Astrocyte (in vitro differentiated cells and primary cell): ENCODE measurements at places on chromosomes 13 and 19. TPM values are rescaled to one million over a fixed set of nuclear protein-coding genes. Genes with fewer than 3 reads are reported as not detected.
A peak's percentile ranks its signal among the peaks of the same experiment; 100 is the strongest.

GRCh38 chr19:8915997-8916396, 83.8 kb downstream of the MBD3L1 start:
- no peak for DNase-seq
- H3K4me1 ChIP-seq: no peaks in the 10 kb centered on the region
- no peak overlapping the region for H3K27ac ChIP-seq
- no peaks in the 10 kb centered on the region for H3K36me3 ChIP-seq

DNA sequence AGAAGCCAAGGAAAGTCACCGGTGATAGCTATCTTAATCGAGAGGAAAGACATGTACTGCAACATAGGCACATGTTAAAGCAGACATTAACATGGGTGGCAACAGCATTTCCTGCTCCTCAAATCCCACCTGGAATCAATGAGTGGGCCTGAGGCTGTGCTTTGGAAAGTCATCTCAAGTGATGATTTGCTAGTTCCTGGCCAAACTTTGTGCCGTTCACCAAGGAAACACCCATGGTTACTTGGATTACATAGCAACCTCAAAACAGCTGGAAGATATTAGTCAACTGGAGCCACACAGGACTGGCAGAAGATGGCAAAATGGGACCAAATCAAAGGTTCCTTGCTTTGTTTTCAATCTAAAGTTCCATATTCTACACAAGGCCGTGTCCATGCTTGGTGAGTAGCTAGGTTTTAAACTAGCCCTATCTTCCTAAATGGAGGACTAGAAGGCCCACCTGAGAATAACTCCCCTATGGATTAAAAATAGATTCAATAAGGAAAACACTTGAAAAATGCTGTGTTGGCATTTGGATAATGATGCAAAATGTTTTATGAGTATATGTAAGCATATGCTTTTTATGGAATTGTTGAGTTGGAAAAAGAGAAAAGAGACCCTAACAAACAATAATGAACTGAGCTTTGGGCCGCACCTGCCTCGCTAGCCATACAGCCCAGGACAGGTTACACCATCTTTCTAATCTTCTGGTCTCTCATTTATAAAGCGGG, 144.5 kb downstream of the RGCC start:
- H3K36me3 ChIP-seq: no peaks in the 10 kb centered on the region
- DNase-seq: no peak
- no peaks in the 10 kb centered on the region for H3K27me3 ChIP-seq
- H3K4me3 ChIP-seq: no peak overlapping the region
- no peak overlapping the region for H3K27ac ChIP-seq
- H3K4me1 ChIP-seq: peaks cover 6% of the 10 kb centered on the region

- H3K27ac ChIP-seq: no peak overlapping the region
- peaks cover 11% of the 10 kb centered on the region for H3K36me3 ChIP-seq
- H3K27me3 ChIP-seq: no peaks in the 10 kb centered on the region
Observed at GRCh38 chr19:47676811-47677210, 36.4 kb upstream of the EHD2 start.

DNA sequence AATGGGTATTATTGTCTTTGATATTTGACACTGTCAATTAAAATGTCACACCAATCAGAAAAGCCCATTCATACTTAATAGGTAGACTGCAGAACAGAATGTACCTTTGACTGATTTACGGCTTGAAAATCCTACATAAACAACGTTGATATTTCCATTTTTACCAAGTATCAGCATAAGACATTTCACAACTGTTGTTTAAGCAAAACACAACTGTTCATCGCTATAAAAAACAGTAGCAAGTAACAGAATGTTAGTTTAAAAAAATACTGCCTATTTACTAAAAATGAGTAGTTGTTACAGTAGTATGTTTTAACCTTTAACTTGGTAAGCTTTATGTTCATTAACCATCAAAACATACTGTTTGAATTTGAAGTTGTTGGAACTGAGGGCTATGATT, 1096.6 kb downstream of the PCDH17 start:
- no peaks in the 10 kb centered on the region for H3K4me1 ChIP-seq
- no peak overlapping the region for H3K4me3 ChIP-seq
- H3K27ac ChIP-seq: no peak overlapping the region

GRCh38 chr13:50831512-50831911, 12.0 kb downstream of the DLEU7 start:
- no peak overlapping the region for H3K4me3 ChIP-seq
- peaks cover 4% of the 10 kb centered on the region for H3K27me3 ChIP-seq
- no peaks in the 10 kb centered on the region for H3K36me3 ChIP-seq
- DNase-seq: peak; percentile 30
- no peak overlapping the region for H3K27ac ChIP-seq

DNA sequence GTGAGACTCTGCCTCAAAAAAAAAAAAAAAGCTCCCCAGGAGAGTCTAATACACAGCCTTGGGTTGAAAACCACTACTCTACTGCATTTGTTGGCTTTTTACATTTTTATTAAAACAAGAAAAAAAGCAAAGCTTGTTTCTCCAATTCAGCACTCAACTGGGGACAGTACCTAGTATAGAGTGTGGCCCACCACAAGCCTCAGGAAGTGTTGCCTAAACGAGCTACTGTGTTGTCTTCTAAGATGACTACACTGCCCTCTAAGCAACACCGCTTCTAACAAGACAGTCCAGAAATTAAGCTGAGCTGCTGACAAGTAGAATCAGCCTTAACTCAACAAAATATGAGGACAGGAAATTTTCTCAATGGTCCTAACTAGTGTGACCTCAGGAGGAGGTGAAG, 522.2 kb downstream of the FGF9 start:
- H3K27ac ChIP-seq: no peak overlapping the region
- no peaks in the 10 kb centered on the region for H3K27me3 ChIP-seq
- DNase-seq: no peak
- no peaks in the 10 kb centered on the region for H3K4me1 ChIP-seq
- no peaks in the 10 kb centered on the region for H3K36me3 ChIP-seq

- no peak for DNase-seq
- no peak overlapping the region for H3K27ac ChIP-seq
- no peaks in the 10 kb centered on the region for H3K4me1 ChIP-seq
- no peaks in the 10 kb centered on the region for H3K36me3 ChIP-seq
Observed at GRCh38 chr19:3618144-3618810, 8.3 kb downstream of the CACTIN start.

DNA sequence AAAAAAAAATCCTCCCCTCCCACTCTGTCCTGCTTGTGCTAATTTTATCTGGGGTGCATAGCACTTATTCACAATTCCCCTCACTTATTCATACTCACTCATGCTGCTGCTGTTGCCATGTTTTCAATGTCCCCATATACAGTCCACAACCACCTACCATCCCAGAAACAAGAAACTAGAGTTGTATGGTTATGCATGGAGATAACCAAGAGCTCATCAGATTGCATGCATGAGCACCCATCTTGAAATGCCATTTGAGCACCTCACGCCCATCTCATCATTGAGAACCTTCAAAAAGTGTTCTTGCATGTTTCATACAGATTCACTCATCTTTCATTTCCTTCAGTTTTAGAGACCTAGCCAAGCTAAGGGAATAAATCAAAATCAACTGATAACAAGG, 15.1 kb upstream of the N4BP2L2 start:
- no peaks in the 10 kb centered on the region for H3K4me1 ChIP-seq
- no peak overlapping the region for H3K4me3 ChIP-seq
- no peak for DNase-seq
- no peaks in the 10 kb centered on the region for H3K36me3 ChIP-seq

GRCh38 chr13:21371011-21371410, 88.1 kb downstream of the ZDHHC20 start:
- H3K27me3 ChIP-seq: no peaks in the 10 kb centered on the region
- H3K27ac ChIP-seq: no peak overlapping the region
- DNase-seq: no peak
- no peaks in the 10 kb centered on the region for H3K4me1 ChIP-seq

GRCh38 chr19:41548954-41549688, 26.8 kb upstream of the CEACAM21 start:
- H3K27me3 ChIP-seq: peaks cover 2% of the 10 kb centered on the region
- H3K4me3 ChIP-seq: no peak overlapping the region
- H3K36me3 ChIP-seq: no peaks in the 10 kb centered on the region

GRCh38 chr13:45534604-45535003, 69.9 kb downstream of the COG3 start:
- H3K27me3 ChIP-seq: no peaks in the 10 kb centered on the region
- no peak for DNase-seq
- H3K4me1 ChIP-seq: no peaks in the 10 kb centered on the region
- H3K36me3 ChIP-seq: peaks cover 46% of the 10 kb centered on the region

- H3K4me1 ChIP-seq: peaks cover 34% of the 10 kb centered on the region
- H3K27ac ChIP-seq: no peak overlapping the region
- H3K27me3 ChIP-seq: no peaks in the 10 kb centered on the region
- H3K36me3 ChIP-seq: no peaks in the 10 kb centered on the region
- peak overlapping the region; percentile 21 for H3K4me3 ChIP-seq
Observed at GRCh38 chr13:98571955-98572662, 4.8 kb downstream of the STK24 start.

GRCh38 chr19:50567052-50567841, 988 bp downstream of the LRRC4B start:
- H3K27ac ChIP-seq: no peak overlapping the region
- no peaks in the 10 kb centered on the region for H3K36me3 ChIP-seq

- DNase-seq: no peak
- H3K36me3 ChIP-seq: no peaks in the 10 kb centered on the region
- H3K4me3 ChIP-seq: no peak overlapping the region
- H3K27me3 ChIP-seq: no peaks in the 10 kb centered on the region
- H3K4me1 ChIP-seq: peaks cover 12% of the 10 kb centered on the region
Observed at GRCh38 chr19:1399745-1400144, 1.6 kb downstream of the GAMT start.

GRCh38 chr13:98389319-98389718, 187.6 kb downstream of the STK24 start:
- no peak overlapping the region for H3K4me3 ChIP-seq
- no peaks in the 10 kb centered on the region for H3K27me3 ChIP-seq
- H3K27ac ChIP-seq: no peak overlapping the region
- peaks cover 41% of the 10 kb centered on the region for H3K36me3 ChIP-seq
- DNase-seq: peak; percentile 18

DNA sequence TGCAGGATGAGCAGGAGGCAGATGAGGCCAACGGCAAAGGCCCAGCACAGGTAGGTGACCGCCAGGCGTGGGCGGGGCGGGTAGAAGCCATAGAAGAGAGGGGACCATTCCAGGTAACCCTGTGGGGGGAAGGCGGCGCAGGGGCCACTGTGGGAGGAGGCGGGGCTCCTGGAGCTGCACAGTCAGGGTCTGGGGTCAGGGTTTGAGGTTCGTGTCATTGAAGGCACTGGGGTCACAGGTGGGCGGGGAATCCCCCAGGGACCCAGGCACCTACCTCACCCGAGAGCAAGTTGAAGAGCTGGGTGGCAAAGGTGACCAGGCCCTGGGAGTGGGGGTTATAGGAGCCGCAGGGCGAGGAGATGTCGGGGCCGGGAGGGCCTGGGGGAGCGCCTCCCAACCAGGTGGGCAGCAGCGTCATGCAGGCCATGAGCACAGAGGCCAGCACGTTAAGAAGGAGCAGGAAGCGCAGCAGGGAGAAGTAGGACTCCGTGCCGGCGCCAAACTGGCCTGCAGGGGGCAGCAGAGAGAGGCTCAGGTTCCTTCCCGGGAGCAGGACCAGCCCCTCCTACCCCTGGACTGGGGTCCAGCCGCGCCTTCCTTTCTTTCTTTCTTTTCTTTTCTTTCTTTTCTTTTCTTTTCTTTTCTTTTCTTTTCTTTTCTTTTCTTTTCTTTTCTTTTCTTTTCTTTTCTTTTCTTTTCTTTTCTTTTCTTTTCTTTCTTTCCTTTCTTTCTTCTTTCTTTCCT, 4.6 kb downstream of the TMC4 start:
- no peaks in the 10 kb centered on the region for H3K27me3 ChIP-seq
- no peak overlapping the region for H3K4me3 ChIP-seq
- peaks cover 5% of the 10 kb centered on the region for H3K4me1 ChIP-seq
- DNase-seq: peak; percentile 45
- no peak overlapping the region for H3K27ac ChIP-seq

DNA sequence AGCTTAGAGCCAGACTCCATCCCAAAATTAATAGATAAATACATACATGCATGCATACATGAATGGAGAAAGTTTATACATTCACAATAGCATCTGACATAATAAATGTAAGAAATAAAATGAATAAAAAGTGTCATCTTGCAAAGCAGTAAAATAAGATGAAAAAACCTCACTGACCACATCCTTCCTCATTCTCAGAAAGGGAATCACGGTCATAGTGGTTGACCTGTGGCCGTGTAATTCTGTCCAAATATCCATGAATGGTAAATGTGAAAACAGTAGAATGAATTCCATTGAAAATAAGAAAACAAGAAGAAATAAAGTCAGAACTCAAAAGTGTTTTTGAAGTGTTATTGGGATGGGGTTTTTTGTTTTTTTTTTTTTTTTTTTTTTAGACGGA, 9.8 kb upstream of the CDC42EP5 start:
- H3K27ac ChIP-seq: no peak overlapping the region
- H3K27me3 ChIP-seq: no peaks in the 10 kb centered on the region

DNA sequence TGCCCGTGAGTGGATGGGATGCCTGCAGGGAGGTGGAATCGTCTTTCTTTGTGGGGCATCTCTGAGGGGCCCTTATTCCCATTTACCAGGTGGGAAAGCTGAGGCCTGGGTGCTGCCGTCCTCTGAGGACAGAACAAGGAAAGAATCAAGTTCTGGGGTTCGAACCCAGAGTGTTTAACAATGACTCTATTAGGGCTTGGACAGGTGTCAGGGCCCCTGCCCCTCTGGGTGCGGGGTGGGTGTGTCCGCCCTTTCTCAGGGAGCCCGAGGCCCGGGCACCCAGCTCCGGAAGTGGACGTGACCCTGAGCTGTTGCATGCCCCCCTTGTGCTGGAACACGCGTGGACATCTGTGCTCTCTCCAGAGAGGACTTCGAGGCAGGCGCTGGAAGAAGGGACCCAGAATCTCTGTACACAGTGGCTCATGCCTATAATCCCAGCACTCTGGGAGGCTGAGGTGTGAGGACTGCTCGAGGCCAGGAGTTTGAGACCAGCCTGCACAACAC, 10.8 kb downstream of the NDUFA11 start:
- no peaks in the 10 kb centered on the region for H3K27me3 ChIP-seq
- H3K4me3 ChIP-seq: no peak overlapping the region
- no peaks in the 10 kb centered on the region for H3K36me3 ChIP-seq
- H3K27ac ChIP-seq: no peak overlapping the region
- DNase-seq: no peak
- H3K4me1 ChIP-seq: peaks cover 6% of the 10 kb centered on the region

DNA sequence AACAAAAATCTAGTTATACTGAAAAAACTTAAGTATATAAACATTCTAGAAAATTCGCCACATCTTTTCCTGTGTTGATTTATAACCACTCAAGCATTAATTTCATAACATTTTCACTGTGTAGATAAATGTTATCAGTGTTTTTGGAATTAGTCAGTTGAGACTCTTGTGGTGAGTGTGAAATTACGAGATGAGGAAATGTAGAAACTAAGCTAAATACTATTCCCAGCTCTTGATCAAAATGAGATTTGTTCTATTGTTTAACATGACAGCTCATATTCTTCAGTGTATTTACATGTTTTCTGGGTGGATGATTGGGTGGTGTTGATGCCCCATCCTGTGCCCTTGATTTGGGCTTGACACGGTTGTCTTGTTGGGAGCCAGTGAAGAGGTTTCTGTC, 406.8 kb downstream of the DACH1 start:
- peak; percentile 51 for DNase-seq
- H3K4me3 ChIP-seq: no peak overlapping the region
- H3K36me3 ChIP-seq: no peaks in the 10 kb centered on the region
- H3K27me3 ChIP-seq: no peaks in the 10 kb centered on the region
- no peak overlapping the region for H3K27ac ChIP-seq
- no peaks in the 10 kb centered on the region for H3K4me1 ChIP-seq

Gene ZIM2
- total RNA-seq: not detected in 2 replicates

Gene FPR1
- total RNA-seq: not detected in 2 replicates

Gene EPSTI1
- total RNA-seq: 96.0 and 117 TPM in 2 replicates

Gene MAP4K1
- 0.87 and 1.7 TPM in 2 replicates for total RNA-seq

Gene ERICH4
- total RNA-seq: not detected in 2 replicates

Gene TUBB4A
- 0.75 and 1.7 TPM in 2 replicates for total RNA-seq

Gene NOTCH3
- 162 and 219 TPM in 2 replicates for total RNA-seq

Gene TM9SF2
- total RNA-seq: 118 and 132 TPM in 2 replicates

Gene PBX4
- total RNA-seq: 0.75 and 0.93 TPM in 2 replicates

Gene TMC4
- total RNA-seq: 0.94 and 1.9 TPM in 2 replicates
